ENCODE measurements at places on chromosomes 1 and 21.
A peak's percentile ranks its signal among the peaks of the same experiment; 100 is the strongest.

DNA sequence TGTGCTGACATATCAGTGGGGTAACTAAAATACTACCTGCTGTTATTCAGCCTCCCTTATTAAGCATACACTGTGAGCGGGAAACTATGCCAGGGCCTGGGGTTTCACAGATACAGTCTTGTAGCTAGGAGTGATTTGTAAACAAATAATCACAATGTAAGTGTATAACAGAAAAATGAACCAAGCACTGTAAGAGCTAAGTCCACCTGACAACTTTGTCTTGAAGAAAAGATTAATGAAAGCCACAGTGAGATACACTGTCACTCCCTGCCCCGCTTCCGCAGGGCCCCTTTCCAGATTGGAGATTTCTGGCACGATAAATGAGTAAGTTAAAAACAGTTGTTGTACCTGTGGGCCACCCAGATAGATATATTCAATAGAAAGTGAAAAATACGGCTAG lies 4.8 kb downstream of the RCAN3 start:
- no peak for DNase-seq

DNA sequence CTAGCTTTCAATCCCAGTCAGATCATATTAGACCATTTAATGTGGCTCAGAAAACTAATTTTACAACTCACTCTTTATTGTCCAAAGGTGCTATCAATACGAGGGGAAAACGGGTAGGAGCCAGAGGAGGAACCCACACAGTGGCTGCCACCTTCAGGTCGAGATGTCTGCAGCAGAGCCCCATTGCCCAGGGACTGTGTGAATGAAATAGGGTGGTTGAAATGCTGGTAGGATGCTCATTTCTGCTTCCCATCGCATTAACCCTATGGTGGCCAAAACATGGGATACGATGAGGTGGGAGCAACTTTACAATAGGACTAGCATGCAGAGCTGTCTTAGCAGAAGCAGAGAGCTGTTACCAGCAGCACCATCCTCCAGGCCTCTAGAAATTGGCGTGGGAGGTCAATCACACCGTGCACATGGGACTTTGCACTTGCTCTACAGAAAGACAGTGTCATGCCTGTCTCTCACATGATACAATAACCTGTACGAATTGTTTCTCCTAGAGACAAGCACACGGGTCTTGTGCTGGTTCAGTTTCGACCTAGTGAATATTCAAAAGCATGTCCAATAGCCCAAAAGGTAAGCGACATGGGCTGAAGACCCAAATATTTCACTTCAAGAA lies 69.5 kb upstream of the DESI2 start:
- no peak for DNase-seq

GRCh38 chr1:203199816-203200571 lies 13.5 kb upstream of the CHI3L1 start:
- no peak for DNase-seq

DNA sequence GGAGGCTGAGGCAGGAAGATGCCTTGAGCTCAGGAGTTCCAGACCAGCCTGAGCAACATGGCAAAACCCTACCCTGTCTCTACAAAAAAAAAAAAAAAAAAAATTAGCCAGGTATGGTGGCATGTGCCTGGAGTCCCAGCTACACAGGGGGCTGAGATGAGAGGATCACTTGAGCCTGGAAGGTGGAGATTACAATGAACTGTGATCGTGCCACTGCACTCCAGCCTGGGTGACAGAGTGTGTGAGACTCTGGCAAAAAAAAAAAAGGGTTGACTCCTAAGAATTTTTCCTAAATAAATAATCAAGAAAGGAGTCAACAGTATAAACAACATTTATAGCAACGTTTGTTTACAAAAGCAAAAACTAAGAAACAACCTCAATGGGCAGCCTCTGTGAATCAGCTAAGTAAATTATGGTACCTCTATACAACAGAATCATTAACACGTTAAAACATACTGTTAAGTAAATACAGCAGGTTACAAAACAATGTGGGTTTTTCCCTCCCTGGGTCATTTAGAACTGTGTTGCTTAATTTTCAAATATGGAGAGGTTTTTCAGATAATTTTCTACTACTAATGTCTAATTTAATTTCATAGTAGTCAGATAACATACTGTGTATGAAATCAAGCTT lies 56.8 kb downstream of the SLC30A10 start:
- no peak for DNase-seq

DNA sequence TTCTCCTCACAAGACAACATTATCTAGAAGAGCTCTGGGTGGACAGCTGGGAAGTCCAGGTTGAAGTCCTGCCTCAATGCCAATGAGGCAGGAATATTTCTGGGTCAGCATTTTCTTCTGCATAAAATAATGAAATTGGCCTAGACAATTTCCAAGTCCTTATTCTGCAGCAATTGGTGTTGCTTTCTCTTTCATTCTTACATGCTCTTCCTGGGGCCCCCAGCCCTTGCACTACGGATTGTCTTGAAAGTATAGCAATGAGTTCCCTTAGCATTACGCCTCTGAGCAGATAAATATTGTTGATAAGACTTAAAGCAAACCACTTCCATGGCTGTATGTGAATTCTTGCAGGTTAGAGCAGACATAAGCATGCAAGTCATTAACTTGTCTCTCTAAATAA lies 188.5 kb downstream of the TGFBR3 start:
- DNase-seq, result peak; percentile 30

- DNase-seq, result no peak
These were observed 810.2 kb upstream of the ADAMTS5 start for GRCh38 chr21:27776925-27777553.

DNA sequence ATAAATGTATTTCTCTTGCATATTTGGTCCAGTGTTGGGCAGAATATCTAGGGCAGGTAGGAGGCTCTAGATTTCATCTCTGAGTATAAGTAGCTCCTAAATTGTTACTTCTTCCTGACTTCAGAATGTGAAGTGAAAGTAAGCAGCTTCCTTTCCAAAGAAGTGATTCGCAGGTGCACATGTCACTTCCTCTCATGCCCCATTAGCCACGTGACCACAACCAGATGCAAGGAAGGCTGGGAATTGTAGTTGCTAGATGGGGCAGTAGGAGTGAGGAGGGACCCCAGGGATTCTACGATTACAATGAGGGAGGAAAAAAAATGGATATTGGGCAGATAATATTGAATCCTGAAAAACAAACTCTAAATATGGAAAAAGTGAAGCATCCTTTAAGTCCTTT lies 113.2 kb upstream of the CYYR1 start:
- DNase-seq, result peak; percentile 5

DNA sequence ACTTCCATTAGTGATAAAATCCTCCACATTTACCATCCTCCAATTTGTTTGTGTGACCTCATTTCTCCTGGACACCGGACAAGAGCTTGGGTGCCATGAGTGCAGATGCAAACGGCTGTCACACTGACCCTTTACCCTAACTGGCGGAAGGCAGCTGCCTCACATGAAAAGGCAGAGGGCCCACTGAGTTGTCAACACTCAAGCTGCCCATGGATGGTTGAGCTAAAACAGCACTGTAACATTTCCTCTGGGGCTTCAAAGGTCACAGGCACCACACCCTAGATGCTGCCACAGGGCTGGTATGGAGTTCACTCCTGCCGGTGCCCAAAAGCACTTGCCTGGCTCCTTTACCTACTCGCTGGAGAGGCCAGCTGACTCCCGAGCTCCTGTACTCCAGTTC lies 653.4 kb downstream of the KCNT2 start:
- DNase-seq, result no peak

- no peak for DNase-seq
These were observed 15.0 kb downstream of the ITGB2 start for GRCh38 chr21:44905728-44906090.

DNA sequence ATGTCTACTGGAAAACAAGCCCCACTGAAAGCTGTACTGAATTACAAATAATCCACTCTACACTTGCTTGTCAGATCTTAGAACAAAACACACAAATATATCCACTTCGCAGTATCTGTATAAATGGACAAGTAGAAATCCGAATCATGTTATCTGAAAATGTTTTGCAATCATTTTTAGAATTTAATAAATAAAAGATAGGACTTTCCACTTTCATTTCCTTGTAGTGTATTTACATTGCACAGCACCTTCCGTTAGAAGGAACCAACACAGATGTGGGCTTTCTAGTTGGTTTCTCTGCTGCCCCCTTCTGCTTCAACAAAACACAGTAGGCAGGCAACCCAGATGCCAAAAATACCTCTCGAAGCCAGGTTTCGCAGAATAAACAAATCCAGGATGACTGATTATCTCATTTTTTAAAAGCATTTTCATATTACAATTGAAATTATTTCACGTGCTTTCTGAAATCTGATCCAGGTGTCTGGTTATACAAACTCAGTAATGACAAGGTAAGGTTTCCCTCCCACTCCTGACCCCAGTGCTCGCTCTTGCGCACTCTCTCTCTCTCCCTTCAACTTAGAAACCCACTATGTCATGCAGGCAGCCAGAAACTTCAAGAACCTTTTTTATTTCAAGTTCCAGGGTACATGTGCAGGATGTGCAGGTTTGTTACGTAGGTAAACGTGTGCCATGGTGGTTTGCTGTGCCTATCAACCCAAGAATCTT lies 389.9 kb downstream of the SMYD3 start:
- no peak for DNase-seq

- DNase-seq, result no peak
These were observed 39.3 kb downstream of the SPAG17 start for GRCh38 chr1:118145721-118146120.

DNA sequence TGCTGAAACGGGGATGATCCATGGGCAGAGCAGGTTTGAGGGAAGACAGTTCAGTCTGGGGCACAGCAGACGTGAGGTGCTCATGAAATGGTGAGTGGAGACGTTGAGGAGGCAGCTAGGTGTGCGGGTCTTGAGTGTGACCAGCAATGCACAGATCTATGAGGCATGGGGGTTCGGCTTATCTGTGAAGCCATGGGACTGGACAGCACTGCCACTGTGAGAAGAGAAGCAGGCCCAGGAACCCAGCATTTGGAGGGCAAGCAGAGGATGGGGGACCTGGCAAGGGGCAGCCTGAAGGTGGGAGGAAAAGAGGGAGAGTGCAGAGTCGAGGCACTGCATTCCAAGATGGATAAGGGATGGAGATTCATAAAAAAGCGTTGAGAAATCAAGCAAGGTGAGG lies 8.0 kb downstream of the CSF1 start:
- DNase-seq, result no peak

DNA sequence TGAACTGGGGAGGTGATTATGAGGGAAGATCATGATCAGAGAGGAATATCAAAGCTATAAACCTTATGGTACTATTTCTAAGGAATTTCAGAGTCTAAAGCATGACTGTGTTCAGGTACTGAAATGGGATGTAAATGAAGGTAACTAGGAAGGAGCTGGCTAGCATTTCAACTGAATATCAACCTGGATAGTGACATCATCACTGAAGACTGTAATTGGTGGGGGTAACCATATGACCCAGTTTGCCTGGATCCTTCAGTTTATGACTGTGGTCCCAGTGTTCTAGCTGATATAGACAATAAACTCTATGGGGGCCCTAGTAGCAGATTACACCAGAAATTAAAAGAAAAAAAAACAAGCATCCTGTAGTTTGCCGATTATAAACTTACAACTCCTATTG lies 120.8 kb downstream of the APP start:
- DNase-seq, result no peak

- no peak for DNase-seq
These were observed 575.8 kb upstream of the PRMT6 start for GRCh38 chr1:106480629-106481028.

GRCh38 chr1:119288751-119289150 lies 79.8 kb upstream of the HAO2 start:
- DNase-seq, result no peak

DNA sequence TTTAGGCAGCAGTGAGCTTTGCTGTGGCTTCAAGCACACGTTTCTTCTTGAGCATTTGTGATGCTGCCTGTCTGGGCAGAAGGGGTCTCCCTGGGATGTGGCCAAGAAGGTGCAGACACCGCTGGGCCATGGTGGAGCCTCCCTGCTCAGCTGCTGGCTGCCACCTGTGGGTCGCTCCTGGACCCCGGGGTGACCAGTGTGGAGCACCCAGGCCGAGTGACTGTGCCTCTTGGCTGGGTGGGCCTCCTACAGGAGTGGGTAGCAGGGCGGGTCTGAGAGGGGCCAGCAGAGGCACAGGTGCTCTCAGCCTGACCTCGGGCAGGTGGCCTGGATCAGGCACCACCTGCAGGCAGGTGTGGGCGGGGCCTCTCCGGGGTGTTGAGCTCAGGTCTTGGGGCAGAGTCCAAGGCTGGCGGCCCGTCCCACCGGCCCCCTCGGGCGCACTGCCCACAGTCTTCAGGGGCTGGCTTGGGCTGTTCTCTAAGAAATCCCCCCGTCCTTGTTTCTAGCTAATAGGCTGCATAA lies 42.0 kb upstream of the COL6A1 start:
- no peak for DNase-seq

GRCh38 chr1:179598631-179599030 lies 7.0 kb downstream of the TDRD5 start:
- DNase-seq, result no peak

DNA sequence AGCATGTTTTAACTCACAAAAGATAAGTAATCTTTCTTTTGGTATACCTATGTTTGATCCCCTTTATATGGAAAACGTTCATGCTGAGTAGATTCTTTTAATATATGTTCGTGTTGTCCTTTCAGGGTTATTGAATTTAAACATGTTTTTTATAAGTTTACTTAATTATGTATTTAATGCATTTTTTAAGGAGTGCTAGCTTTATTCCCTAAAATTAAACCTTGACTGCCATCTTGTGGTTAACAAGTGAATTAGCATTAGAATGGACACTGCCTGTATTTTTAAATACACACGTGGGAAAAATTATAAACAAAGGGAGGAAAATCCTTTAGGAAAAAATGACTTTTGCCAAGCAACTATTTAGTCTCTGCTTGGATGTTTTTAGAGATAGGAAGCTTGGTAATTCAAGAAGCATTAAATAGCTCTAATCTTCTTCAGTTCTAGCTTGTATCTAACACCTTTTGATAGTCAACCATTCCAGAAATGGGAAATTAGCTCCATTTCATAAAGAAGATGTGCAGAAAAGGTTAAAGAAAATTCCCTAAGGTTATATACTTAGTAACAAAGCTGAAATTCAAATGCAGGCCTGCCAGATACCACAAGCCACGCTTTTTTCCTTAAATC lies 43.0 kb downstream of the UBE2U start:
- DNase-seq, result no peak

DNA sequence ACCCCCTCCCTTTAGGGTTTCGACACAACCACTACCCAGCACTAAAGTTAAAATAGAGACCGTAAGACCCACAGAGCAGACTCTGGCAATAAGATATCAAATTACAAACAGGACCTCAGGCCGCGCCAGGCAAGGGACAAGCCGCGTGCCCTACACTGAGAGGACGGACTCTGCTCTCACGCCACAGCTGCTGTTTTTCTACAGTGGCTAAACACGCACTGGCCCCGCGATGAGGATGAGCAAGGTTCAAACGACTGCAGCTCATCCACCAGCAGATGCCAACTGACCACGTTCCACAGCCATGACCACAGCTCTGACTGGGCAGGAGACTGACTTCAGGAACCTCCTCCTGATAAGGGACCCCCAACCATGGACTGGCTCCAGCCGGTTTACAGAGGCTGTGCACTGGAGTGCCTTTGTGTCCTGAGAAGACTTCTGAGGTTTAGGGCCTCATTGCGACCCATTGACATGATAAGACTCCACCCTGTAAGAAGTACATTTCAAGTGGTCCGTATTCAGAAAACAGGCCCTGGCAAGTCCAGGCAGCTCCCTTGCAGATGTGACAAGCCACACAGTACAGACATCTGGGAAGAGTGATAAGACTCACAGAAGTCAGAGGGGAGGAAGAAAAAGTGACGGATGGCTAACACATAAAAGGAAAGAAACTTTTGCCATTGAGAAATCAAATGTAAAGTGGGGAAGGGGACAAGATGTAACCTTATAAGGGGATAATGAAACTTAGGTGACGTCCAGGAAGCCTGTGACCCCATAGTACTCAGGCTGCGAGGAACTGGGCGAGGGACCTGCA lies 1.5 kb upstream of the KRTAP10-6 start:
- no peak for DNase-seq

GRCh38 chr1:211705467-211706091 lies 30.2 kb upstream of the NEK2 start:
- no peak for DNase-seq
